ENCODE measurements at places on chromosomes 6 and 20.

DNA sequence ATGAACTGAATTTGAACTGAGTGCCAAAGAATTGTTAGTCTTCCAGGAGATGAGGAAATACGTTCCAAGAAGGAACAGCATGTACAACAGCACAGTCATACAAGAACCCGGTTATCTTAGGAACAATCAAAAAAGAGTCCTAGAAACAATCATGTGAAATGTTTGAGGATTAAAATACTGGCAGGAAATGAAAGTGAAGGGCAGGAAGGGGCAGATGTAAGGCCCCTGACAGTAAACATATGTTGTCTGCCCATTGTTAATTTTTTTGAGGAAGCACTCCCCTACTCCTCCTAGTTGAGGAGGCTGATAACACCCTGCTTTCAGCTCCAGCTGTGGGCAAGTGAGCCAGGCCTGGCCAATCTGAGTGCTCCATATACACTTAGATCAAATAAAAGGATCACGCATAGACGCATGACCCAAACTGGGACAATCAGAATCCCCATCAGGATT is 220.9 kb downstream of the HACE1 start:
- DNase-seq, result no peak

DNA sequence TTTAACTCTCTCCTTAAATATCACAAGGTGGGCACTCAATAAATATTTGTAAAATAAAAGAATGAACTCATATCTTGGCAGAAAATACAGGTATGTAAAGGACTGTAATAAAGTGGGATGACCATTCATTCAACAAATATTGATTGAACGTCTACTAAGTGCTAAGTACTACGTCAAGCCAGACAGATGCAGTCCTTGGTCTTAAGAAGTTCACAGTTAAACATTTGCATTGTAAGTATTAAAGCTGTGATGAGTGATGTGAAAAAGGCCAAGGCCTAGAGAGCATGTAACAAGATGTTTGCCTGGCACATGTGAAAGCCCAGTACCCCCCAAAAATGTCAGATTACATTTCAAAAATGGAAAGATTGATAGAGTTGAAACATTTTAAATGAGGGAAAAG is 130.1 kb upstream of the TMEM170B start:
- DNase-seq, result no peak

GRCh38 chr20:57688864-57689263 is 21.0 kb downstream of the PMEPA1 start:
- no peak for DNase-seq

DNA sequence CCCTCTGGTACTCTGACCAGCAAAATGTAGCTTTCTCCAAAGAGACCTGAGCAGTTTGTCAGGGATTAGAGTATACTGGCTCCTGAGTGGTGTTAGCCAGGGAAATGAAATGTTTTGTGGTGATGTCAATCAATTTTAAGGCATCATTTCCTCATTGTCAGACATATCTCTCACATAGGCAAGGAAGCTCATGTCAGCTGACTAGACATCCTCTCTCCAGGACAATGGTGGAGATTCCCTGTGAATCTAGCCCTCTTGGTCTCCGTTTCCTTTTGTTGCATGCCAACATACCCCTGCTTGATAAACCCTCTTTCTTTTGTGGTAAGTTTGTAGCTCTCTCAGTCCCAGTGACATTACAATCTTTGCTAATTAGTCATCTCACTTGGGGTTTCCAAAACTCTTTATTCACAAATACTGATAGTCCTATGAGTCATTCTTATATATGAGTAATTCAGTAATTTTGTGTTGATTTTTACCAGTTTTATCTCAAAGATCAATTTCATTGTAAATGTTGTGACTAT is 135.6 kb upstream of the PTPRK start:
- no peak for DNase-seq

DNA sequence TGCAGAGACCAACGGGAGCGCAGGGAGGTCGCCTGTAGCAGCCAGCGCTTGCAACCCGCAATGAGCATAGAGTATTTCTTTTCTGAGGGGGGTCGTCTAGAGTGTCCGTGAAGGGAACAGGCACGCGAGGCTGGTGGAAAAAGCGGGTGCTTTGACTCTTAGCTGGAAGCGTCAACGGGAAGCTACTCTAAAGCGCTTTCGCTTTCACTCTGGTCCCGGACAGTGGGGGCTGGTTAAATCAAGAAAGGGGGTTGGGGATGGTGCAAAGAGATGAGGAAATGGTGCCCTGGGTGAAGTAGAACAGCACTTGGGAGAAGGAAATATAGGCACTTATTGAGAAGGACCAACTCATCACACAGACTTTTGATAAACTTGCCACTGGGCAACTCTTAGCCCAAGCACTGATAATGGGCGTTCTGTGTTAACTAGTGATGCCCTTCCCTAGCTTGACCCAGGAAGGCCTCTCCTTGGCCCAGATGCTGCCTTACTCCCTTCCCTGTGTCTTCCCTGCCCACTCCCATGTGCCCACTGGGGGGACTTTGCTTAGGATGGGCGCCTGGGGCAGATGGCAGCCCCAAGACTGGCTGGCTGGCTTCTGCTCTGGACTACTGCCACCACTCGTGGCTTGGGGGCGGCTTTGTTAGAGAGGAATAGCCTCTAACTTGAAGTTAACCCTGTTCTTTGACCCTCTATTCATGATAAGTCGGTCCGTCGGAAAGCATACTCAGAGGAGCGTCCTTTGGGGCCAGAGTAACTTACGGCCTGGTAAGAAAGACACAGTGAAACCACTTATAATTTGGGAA is 585 bp downstream of the PSMB9 start:
- DNase-seq, result no peak

DNA sequence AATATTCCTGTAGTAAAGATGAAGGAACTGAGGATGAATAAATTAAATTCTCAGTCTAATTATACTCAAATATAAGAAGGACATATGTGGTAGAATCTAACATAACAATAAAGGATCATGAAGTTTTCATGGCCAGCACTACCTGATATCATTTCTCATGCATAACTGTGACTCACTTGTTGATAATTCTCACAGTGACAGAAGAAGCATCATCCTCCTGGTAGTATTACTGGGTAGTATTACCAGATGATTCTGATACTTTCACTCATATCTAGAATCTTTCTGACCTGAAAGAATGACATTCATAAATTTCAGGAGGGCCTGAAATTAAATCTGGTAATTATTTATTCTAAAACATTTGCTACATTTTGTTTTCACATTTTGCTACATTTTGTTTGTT is 1375.0 kb downstream of the EPHA7 start:
- no peak for DNase-seq

DNA sequence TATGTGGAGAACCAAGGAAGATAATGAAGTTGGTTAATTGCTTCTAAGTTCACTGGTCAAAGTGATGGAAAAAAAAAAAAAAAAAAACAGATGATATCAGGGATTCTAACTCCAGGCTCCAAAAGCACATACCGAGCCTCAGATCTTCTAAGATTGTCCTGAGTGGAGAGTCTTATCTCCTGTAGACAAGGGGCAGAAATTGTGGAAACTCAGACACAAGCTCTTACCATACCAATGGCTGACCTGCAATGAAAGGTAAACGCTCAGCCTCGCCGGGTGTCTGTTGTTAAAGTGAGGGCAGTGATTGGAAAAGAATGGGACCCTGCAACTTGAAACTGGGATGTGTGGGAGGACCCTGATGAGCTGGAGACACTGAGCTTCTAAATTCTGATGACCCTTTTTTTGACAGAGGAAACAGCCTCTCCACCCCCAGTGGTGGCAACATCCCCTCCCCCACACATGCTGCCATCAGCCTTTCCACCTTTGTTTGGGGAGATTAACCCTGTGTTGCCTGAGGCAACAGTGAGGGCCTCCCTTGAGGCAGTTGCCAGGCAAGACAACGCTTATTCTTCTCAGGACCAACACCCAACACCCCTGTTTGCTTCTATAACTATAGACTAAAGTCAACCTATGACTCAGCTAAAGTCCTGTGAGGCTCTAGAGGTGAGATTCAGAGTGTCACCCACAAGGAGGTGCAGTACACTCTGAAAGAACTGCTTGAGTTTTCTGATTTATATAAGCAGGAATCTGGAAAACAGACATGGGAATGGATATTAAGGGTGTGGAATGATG is 154.0 kb downstream of the THBS2 start:
- no peak for DNase-seq

DNA sequence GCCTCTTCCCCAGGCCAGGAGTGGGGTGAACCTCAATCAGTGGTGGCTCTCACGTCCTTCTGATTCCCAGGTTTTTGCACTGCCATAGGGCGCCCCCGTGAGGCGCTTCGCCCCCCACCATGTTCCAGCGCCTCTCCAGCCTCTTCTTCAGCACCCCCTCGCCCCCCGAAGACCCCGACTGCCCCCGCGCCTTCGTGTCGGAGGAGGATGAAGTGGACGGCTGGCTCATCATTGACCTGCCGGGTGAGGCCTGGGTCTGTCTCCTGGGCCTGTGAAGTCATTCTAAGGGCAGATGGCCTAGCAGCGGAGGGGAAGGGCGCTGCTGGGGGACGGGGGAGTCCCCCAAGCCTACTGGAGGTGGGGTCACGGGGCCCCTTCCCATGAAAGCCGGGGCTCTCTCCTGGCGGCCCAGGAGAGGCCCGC is 4.5 kb downstream of the TP53INP2 start:
- peak; percentile 25 for DNase-seq

DNA sequence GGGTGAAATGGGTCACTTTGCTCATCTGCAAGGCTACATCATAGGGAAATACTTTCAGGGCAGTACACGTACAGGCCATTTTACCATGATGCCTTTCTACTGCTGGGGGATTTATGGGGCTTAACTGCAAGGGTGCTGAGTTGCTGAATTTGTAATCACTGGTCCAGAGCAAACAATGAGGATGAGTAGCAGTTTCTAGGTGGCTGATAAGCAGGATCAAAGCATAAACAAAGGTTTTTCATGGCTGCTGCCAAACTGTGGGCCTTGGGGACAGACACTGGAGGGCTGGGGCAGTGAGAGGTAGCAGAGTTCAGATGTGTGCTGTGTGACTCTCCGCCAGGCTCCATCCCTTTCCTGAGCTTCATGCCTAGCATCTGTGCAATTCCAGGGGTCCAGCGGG is 68.3 kb downstream of the CNBD2 start:
- DNase-seq, result no peak

GRCh38 chr6:169409742-169410312 is 156.2 kb upstream of the THBS2 start:
- no peak for DNase-seq

- no peak for DNase-seq
Observed at GRCh38 chr6:105814745-105815536, 271.2 kb upstream of the PRDM1 start.

- DNase-seq, result no peak
Observed at GRCh38 chr6:47934023-47934422, 152.2 kb downstream of the OPN5 start.

GRCh38 chr6:63677282-63677681 is 41.7 kb downstream of the PHF3 start:
- no peak for DNase-seq

- no peak for DNase-seq
Observed at GRCh38 chr6:166592821-166593220, 6.3 kb upstream of the RAMACL start.

GRCh38 chr20:40646361-40646760 is 42.7 kb downstream of the MAFB start:
- no peak for DNase-seq

GRCh38 chr6:2186516-2186915 is 58.9 kb downstream of the GMDS start:
- DNase-seq, result no peak

DNA sequence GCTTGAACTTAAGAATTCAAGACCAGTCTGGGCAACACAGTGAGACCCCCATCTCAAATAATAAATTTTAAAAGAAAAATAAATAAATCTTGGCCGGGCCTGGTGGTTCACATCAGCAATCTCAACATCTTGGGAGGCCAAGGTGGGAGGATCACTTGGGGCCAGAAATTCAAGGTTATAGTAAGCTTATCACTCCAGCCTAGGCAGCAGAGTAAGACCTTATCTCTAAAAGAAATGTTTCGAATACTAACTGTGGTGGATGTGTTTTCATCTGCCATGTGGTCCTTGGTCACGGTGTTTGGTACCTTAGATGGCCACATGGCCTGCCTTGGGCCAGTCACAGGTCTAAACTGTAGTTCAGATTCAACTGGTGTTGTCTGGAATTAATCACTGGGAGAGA is 5.8 kb downstream of the UBE2C start:
- no peak for DNase-seq

GRCh38 chr20:31555203-31555775 is 41.0 kb downstream of the HM13 start:
- no peak for DNase-seq

DNA sequence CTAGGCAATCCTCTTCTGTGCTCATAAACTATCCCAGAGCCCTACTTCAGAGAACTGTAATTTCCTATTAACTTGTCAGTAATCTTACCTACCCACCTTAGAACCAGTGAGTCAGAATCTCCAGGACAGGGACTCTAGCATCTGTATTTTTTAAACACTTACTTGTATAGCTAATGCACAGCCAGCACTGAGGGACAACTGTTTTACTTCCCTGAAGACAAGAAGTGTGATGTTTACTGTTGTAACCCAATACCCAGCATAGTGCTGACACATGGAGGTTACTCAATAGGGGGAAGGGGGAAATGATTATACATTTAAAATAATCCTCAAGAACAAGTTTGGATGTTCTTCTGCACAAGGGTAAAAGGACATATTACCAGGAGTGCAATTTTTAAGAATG is 130.8 kb downstream of the BTBD9 start:
- no peak for DNase-seq

GRCh38 chr6:44265722-44266233 is 427 bp upstream of the NFKBIE start:
- DNase-seq, result no peak

DNA sequence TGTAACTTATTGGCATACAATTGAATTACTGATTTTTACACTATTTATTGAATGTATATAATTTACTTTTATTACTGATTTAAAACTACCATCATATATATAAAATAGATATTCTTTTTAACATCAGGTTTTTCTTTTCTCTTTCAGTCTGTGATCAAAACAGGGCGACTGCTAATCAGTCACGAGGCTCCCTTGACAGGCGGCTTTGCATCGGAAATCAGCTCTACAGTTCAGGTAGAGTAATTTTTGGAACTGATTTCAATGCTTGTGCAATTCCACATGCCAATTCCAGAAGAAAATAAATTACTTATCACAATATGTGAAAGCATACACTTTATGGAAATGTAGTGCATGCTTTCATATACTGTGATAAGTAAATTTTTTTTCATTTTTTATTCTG is 166.5 kb downstream of the BCKDHB start:
- no peak for DNase-seq

GRCh38 chr20:58898629-58899408 is 46.3 kb downstream of the GNAS start:
- no peak for DNase-seq
